Tibial nerve (tissue), 4 donors: ENCODE measurements at places on chromosomes 11 and 22. TPM values are rescaled to one million over a fixed set of nuclear protein-coding genes. Genes with fewer than 3 reads are reported as not detected.
A peak's percentile ranks its signal among the peaks of the same experiment; 100 is the strongest.

The ARAP1 gene
- 104 TPM for total RNA-seq

The MMP27 gene
- total RNA-seq: 0.78 TPM

The CXCR5 gene
- total RNA-seq: not detected

The PATL1 gene
- total RNA-seq: 15.9 TPM

The MS4A4A gene
- 37.1 TPM for total RNA-seq

The MAPK8IP2 gene
- 4.0 TPM for total RNA-seq

The APOA1 gene
- total RNA-seq: 4.1 TPM

The PGA3 gene
- total RNA-seq: 11.1 TPM

The DSCAML1 gene
- total RNA-seq: 0.30 TPM

The ISX gene
- total RNA-seq: not detected

GRCh38 chr11:19379465-19379864 lies 138.7 kb upstream of the E2F8 start:
- peaks cover 9% of the 10 kb centered on the region for H3K4me1 ChIP-seq
- H3K27me3 ChIP-seq: no peaks in the 10 kb centered on the region
- no peak overlapping the region for H3K4me3 ChIP-seq
- no peak overlapping the region for H3K27ac ChIP-seq

GRCh38 chr11:122342089-122342744 lies 226.2 kb upstream of the BLID start:
- H3K4me1 ChIP-seq: no peaks in the 10 kb centered on the region
- no peak overlapping the region for H3K4me3 ChIP-seq
- no peaks in the 10 kb centered on the region for H3K36me3 ChIP-seq
- H3K27ac ChIP-seq: peak overlapping the region; percentile 5
- DNase-seq: no peak
- no peaks in the 10 kb centered on the region for H3K27me3 ChIP-seq

GRCh38 chr11:115920092-115920461 lies 415.9 kb upstream of the CADM1 start:
- DNase-seq: no peak
- H3K27ac ChIP-seq: no peak overlapping the region
- H3K4me3 ChIP-seq: no peak overlapping the region
- no peaks in the 10 kb centered on the region for H3K36me3 ChIP-seq
- peaks cover 4% of the 10 kb centered on the region for H3K4me1 ChIP-seq
- H3K27me3 ChIP-seq: no peaks in the 10 kb centered on the region

- H3K27me3 ChIP-seq: no peaks in the 10 kb centered on the region
- DNase-seq: no peak
- no peaks in the 10 kb centered on the region for H3K4me1 ChIP-seq
- no peak overlapping the region for H3K4me3 ChIP-seq
These were observed 68.5 kb upstream of the C11orf58 start for GRCh38 chr11:16669799-16670415.

DNA sequence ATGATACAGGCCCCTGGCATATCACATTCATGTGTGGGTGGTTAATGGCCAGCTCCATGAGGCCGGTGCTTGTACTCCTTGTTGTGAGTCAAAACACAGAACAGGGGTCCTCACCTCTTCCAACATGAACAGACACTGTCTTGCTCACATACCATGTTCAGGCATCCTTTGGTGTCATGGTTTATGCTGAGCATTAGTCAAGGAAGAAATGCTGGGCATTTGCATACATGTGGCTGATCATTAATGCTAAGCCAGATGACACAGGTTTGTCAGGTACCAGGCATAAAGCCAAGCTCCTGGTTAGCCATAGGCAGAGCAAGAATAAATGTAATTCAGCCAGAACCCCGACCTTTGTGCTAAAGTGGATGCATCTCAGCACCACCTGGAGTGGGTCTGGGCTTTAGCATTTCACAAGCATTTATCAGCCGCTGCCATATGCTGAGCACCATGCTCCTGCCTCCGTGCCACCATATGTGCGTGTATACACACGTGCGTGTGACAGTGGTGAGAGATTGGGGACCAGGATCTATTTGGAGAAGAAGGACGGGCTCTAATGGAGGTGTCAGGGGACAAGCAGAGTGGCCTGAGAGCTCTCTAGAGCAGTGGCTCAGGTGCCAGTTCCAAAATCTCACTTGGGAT lies 55.0 kb downstream of the MICAL2 start:
- no peaks in the 10 kb centered on the region for H3K27me3 ChIP-seq
- no peak for DNase-seq
- no peaks in the 10 kb centered on the region for H3K4me1 ChIP-seq
- H3K27ac ChIP-seq: no peak overlapping the region
- H3K36me3 ChIP-seq: no peaks in the 10 kb centered on the region
- no peak overlapping the region for H3K4me3 ChIP-seq

- H3K4me3 ChIP-seq: no peak overlapping the region
- H3K36me3 ChIP-seq: no peaks in the 10 kb centered on the region
- H3K27me3 ChIP-seq: no peaks in the 10 kb centered on the region
- no peaks in the 10 kb centered on the region for H3K4me1 ChIP-seq
- no peak overlapping the region for H3K27ac ChIP-seq
- DNase-seq: no peak
These were observed 1122.3 kb downstream of the LRRC4C start for GRCh38 chr11:40337118-40337517.

- H3K4me1 ChIP-seq: no peaks in the 10 kb centered on the region
- H3K27ac ChIP-seq: no peak overlapping the region
- no peaks in the 10 kb centered on the region for H3K27me3 ChIP-seq
- no peaks in the 10 kb centered on the region for H3K36me3 ChIP-seq
These were observed 41.8 kb upstream of the DEUP1 start for GRCh38 chr11:93288767-93289166.

- H3K36me3 ChIP-seq: no peaks in the 10 kb centered on the region
- peak overlapping the region; percentile 57 for H3K4me3 ChIP-seq
- H3K4me1 ChIP-seq: peaks cover 67% of the 10 kb centered on the region
- H3K27me3 ChIP-seq: peaks cover 5% of the 10 kb centered on the region
These were observed 678 bp downstream of the CD248 start for GRCh38 chr11:66315921-66316811.

GRCh38 chr11:48055292-48056132 lies 75.2 kb downstream of the PTPRJ start:
- no peak overlapping the region for H3K4me3 ChIP-seq
- peaks cover 59% of the 10 kb centered on the region for H3K4me1 ChIP-seq
- no peaks in the 10 kb centered on the region for H3K27me3 ChIP-seq
- no peak for DNase-seq
- peak overlapping the region; percentile 58 for H3K27ac ChIP-seq

DNA sequence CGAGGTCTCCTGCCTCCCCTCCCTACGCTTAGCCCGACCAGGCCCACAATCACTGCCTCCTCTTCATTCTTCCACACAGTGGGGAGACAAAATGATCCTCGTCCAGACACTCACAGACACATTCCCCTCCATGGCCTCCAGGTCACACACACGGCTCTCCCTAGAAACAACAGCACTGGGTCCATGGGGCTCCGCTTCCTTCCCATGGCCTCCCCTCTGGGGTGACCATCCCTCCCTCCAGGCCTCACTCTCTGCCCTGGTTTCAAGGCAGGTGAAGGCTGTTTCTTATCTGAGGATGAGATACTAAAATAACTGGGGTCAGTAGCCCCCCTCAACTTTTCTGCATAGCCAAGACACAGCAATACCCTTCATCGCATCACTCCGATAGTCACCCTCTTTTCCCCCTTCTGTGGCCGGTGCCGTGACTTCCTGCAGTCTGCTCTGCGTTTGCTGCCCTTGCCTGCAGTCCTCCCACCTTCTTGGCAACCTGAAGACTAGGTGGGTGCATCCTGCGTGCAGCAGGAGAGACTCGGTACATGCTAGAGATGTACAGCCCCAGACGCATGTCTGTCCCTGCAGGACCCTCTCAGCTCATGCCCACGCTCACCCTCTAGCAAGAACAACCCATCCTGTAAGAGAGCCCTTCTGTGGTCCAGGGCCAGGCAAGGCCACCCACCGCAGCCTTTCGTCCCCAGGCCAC lies 55.8 kb downstream of the CD6 start:
- no peaks in the 10 kb centered on the region for H3K36me3 ChIP-seq
- H3K27me3 ChIP-seq: peaks cover 9% of the 10 kb centered on the region
- H3K4me1 ChIP-seq: peaks cover 9% of the 10 kb centered on the region
- DNase-seq: no peak
- H3K4me3 ChIP-seq: no peak overlapping the region

GRCh38 chr11:102416976-102417375 lies 35.6 kb downstream of the TMEM123 start:
- H3K4me3 ChIP-seq: no peak overlapping the region
- no peak overlapping the region for H3K27ac ChIP-seq
- no peaks in the 10 kb centered on the region for H3K4me1 ChIP-seq
- H3K27me3 ChIP-seq: no peaks in the 10 kb centered on the region

GRCh38 chr11:128902515-128903066 lies 11.4 kb downstream of the KCNJ5 start:
- H3K4me3 ChIP-seq: no peak overlapping the region
- H3K36me3 ChIP-seq: no peaks in the 10 kb centered on the region
- peaks cover 37% of the 10 kb centered on the region for H3K27me3 ChIP-seq
- no peak for DNase-seq

DNA sequence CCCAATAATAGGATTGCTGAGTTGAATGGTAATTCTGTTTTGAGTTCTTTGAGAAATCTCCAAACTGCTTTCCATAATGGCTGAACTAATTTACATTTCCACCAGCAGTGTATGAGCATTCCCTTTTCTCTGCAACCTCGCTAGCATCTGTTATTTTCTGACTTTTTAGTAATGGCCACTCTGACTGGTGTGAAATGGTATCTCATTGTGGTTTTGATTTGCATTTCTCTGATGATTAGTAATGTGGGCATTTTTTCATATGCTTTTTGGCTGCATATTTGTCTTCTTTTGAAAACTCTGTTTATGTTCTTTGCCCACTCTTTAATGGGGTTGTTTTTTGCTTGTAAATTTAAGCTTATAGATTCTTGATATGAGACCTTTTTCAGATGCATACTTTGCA lies 97.4 kb downstream of the FDX1 start:
- no peak for DNase-seq
- H3K4me1 ChIP-seq: peaks cover 29% of the 10 kb centered on the region
- no peaks in the 10 kb centered on the region for H3K27me3 ChIP-seq
- H3K36me3 ChIP-seq: no peaks in the 10 kb centered on the region

- no peaks in the 10 kb centered on the region for H3K27me3 ChIP-seq
- H3K4me3 ChIP-seq: no peak overlapping the region
- H3K27ac ChIP-seq: no peak overlapping the region
- peaks cover 85% of the 10 kb centered on the region for H3K36me3 ChIP-seq
These were observed 7.5 kb downstream of the ASCC2 start for GRCh38 chr22:29830585-29830984.

- H3K4me1 ChIP-seq: no peaks in the 10 kb centered on the region
- no peak for DNase-seq
- H3K36me3 ChIP-seq: no peaks in the 10 kb centered on the region
- no peak overlapping the region for H3K4me3 ChIP-seq
- H3K27me3 ChIP-seq: no peaks in the 10 kb centered on the region
These were observed 183.5 kb downstream of the KIRREL3 start for GRCh38 chr11:126817096-126817495.

DNA sequence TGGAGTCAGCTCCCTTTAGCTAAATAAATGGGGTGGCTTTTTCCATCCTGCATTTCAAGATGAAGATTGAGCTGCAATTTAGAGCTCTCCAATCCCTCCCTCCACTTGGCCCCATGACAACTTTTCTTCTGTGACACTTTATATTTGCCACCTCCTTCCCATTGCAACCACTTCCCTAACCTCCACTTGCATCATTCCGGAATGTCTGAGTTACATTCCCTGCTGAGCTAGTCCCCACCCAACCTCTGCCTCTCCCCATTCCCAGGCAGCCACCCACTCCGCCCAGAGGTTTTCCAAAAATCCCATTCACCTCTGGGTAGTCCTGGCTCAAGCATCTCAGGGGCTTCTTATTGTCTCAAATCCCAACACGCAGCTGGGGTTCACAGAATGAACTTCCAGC lies 24.7 kb downstream of the PC start:
- H3K27ac ChIP-seq: no peak overlapping the region
- DNase-seq: no peak

DNA sequence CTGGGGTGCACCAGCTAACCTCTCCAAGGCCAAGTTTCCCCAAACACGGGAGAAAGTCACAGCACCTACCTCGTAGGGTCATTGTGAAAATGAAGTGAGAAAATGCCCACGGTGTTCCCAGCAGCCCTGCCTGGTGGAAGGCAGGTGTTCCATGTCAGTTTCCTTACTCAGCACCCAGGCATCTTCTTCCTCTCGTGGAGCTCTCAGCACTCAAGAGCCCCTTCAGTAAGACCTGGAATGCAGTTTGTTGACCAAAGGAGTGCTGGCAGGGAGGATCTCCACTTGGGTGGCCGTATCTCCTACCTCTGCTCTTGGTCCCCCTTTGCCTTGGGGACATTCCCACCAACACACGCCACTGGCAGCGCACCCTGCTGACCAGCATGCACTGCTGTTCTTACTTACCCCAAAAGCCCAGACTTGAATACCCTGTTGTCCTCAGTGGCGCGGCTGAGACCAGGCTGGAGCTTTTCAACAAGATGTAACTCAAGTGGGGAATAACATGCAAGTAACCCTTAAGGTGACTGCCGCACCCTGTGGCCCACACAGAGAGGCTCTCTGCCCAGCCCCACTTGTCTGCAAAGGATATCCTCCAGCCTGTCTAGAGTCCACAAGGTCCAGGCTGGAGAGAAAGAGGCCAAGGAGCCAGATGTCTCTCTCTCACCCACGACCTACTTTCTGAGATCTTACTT lies 201.2 kb upstream of the TMEM45B start:
- no peaks in the 10 kb centered on the region for H3K27me3 ChIP-seq
- no peak overlapping the region for H3K4me3 ChIP-seq
- H3K27ac ChIP-seq: no peak overlapping the region
- no peaks in the 10 kb centered on the region for H3K36me3 ChIP-seq

DNA sequence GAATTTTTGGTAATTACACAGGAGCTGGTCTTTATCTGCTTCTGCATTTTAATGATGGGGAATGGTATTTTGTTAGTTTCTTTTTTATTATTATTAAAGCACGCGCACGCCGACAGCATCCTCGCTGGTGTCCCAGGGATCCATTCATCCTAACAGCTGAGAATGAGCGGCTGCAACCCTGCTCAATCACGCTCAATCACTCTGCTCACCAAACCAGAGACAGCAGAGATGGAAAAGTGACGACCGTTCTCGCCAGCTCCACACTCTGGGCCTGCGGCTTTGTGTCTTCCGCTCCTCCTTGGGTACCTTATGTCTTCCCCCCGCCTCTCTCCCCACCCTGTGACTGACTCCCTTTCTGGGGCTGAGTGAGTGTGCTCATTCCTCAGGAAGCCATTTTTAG lies 84.5 kb downstream of the DSCAML1 start:
- no peak for DNase-seq
- peaks cover 16% of the 10 kb centered on the region for H3K27me3 ChIP-seq
- H3K27ac ChIP-seq: no peak overlapping the region

GRCh38 chr22:26785932-26786331 lies 128.5 kb downstream of the MIAT start:
- no peaks in the 10 kb centered on the region for H3K4me1 ChIP-seq
- no peak overlapping the region for H3K4me3 ChIP-seq
- no peaks in the 10 kb centered on the region for H3K27me3 ChIP-seq
- peaks cover 63% of the 10 kb centered on the region for H3K36me3 ChIP-seq
